Left renal cortex interstitium (tissue), 4 donors: ENCODE measurements at places on chromosomes 5 and 9.

DNA sequence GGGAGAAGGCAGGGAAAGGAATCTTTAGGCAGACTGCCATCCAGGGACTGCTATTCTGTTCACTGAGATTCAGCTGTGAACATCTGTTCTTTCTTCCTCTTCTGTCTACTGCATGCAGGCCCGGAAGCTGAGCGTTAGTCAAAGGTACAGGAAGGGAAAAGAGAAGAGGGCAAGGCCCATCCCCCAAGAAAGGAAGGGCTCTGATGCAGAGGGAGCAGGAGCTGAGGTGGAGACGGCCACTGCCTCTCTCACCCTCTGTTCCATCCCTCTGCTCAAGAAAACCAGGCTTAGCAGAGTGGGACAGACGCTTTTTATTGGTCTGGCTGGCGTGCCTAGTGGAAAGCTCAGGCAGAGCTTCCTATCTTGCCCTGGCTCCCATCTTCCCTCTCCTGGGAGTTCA, 57.6 kb downstream of the PFDN1 start:
- no peak for DNase-seq

DNA sequence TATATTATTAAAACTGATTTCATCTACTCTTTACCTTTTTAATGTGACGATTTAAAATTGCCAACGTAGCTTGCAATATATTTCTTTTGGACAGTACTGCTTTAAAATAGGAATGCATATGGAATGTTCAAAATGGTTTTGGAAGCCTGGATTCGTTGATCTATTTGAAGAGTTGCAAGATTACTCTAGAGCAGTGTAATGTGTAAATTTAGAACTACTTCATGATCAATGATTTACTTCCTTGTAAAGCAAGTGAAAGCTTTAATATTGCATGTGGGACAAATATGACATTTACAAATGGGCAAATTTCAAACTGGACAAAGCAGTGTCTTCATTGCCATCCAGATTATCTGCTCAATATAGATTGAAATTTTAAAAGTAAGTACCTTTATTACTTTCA, 38.3 kb downstream of the PARP8 start:
- DNase-seq, result no peak

DNA sequence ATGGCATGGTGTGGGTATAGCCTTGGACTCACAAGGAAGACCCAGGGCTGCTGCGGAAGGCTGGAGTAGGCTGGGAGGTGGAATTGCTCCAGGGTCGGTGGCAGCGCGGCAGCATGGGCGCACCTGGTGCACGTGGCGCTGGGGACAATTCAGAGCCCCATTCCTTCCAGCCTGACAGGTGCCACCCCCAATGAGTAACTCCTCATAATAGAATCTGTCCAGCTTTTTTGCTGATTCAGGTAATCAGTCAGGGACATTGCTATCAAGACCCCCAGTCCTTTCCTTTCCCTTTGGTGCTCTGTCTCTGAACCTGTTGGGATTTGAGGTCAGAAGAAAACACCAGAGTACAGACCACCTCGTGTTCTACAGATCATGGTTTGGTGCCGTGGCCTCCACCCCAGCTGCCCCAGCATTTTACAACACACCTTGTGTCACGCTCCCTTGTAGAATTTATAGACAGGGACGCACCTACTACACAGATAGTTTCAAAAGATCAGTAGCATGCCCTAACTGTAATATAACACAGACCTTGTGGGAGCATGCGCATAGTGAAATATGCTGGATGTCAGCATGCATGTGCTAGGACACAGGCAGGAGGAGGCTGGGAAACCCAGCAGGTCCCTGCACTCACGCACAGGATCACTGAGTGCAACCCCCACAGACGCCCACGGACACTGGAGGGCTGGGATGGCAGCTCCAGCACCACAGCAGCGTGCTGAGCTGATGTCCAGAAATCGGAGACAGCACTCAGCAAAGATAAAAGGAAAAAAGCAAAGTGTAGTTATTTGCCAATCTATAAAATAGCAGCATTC, 47.9 kb upstream of the CTSL start:
- DNase-seq, result no peak

DNA sequence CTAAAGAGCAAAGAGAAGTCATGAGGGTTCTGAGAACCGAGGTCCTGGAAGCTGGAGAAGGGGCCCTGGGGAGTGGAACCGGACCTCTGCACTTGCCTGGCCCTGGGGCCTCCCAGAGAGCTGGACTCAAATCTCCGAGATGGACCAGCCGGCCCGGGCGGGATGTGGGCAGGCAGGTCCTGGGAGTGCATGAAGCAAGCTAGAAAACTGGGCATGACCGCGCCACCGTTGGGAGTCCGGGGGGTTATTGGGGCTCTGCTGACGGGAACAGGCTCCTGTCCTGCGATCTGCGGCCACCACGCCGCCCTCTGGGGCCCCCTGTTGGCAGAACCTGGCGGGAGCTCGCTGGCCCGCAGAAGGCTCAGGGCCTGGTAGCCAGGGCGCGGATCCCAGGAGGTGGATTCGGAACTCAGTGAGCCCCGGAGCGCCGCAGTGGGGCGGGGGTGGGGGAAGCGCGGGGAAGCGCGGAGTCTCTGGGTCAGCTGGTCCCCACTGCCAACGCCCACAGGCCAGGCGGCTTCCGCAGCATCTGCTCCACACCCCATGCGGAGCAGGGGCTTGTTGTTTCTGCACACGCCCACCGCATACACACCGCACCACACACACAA, 150.6 kb downstream of the ERCC6L2 start:
- DNase-seq, result no peak
